Hematopoietic multipotent progenitor cell (in vitro differentiated cells): ENCODE measurements at places on chromosomes 2 and 18. TPM values are rescaled to one million over a fixed set of nuclear protein-coding genes. Genes with fewer than 3 reads are reported as not detected.

RIT2 gene
- total RNA-seq = not detected

ACMSD gene
- not detected for total RNA-seq

CDKL4 gene
- total RNA-seq = under 0.01 TPM

C1GALT1C1L gene
- 0.27 TPM for total RNA-seq

TSGA10 gene
- 2.7 TPM for total RNA-seq

APLF gene
- 5.4 TPM for total RNA-seq

PDE1A gene
- 0.27 TPM for total RNA-seq

PRSS56 gene
- total RNA-seq = not detected

ATG9A gene
- 56.8 TPM for total RNA-seq

TMEM198 gene
- 0.54 TPM for total RNA-seq

GKN2 gene
- not detected for total RNA-seq

BOLL gene
- total RNA-seq = not detected

CYBRD1 gene
- total RNA-seq = 39.6 TPM

SULT1C4 gene
- 9.4 TPM for total RNA-seq

SIX3 gene
- not detected for total RNA-seq

NT5DC4 gene
- total RNA-seq = not detected

GREB1 gene
- total RNA-seq = 0.27 TPM

XDH gene
- 0.54 TPM for total RNA-seq

C2orf81 gene
- 2.7 TPM for total RNA-seq

LIMS4 gene
- total RNA-seq = 0.54 TPM

MYCN gene
- total RNA-seq = 94.3 TPM

DYNC1I2 gene
- 42.8 TPM for total RNA-seq
